ENCODE measurements at places on chromosomes 4 and X.

DNA sequence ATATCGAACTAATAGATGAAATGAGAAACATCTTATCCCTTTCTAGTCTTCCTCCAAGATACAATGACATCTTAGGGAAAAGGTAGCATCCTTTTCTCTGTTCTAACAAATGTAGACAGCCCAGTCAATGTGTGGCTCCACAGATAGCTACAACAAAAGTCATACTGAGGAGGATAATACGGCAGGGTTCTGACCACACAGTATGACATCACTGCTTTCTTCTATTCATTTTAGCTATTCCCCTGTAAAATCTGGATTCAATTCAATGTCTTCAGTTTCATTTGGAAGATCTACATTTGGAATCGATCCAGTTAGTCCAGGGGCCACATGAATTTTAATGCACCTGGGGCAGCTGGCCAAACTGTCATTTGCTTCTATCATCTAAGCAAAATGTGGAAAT, 51.4 kb downstream of the ENOX2 start:
- no peak for DNase-seq

- DNase-seq: peak; percentile 35
Measured at GRCh38 chrX:150569155-150569477, 695 bp downstream of the MTM1 start.

DNA sequence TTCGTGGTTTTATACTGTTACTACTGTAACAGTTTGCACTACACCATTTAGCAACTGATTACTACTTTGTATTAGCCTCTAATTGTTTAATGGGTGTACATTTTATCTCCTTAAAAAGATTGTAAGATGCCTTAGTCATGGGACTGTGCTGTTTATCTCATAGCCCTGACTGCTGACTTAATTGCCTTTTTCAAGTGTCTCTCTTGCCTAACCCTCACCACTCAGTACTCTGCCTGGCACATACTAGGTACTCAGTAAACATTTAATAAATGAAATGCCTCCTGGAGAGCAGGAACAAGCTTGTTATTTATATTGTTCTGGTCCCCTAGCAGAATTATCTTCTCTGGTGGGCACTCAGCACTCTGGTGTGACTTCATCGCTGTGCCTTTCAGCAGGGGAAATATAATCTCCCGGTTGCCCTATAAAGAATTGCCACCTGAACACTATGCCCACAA, 1.7 kb upstream of the STIM2 start:
- DNase-seq: no peak

DNA sequence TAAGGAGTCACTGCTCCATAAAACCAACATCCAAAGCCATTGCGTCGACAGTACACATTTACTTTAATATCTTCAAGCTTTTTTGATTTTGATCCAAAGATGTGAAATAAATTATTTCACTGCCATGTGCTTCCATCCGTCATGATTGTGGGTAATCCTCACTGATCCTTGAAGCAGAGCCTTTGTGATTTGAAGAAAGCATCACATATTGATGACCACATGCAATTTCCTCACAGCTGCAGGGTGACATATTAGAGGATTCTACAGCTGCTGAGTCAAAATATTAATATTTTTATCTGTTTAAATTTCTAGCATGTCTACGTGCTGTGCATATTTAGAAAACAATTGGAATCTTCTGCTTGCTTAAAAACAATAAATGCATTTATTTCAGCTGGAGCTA, 196.8 kb upstream of the ANXA3 start:
- DNase-seq: no peak

- no peak for DNase-seq
Measured at GRCh38 chrX:18702362-18703195, 4.9 kb upstream of the PPEF1 start.

DNA sequence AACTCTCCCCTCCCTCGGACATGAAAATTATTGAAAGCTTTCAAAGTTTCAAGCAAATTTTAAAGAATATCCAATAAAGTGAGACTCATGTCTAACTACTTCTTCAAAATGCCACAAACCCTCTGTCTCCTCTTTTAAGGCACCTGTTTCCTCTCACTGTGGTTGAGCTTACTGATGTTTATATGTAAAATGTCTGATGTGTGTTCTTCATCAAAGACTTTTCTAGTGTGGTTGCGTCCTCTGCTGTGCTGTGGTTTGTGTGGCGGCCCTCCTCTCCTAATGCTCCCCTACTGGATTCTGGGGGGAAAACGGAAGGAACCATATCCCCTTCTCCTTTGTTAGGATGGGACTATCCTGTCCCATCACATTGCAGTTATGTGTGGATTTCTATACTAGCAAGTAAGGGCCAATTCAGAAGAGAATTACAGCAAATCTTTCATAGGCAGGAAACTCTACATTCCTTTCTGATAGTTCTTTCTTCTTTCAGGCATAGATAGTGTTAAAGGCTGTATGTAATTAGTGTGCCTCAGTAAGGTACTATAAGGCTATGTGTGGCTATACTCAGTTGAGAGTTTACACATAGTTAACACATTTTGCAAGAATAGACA, 221.0 kb upstream of the GPRIN3 start:
- DNase-seq: no peak

DNA sequence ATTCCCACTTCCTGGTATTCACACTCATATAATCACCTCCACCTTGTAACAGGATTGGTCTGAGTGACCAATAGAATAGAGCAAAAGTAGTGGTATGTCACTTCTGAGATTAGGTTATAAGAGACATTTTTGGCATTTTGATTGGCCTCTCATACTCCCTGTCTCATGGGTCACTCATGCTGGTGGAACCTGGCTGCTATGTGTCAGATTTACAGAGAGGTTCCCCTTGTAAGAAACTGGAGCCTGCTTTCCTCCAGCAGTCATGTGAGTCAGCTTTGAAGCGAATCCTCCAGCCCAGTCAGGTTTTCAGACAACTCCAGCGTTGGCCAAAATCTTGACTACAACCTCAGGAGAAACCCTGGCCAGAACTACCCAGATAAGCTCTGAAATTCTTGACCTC, 2.6 kb upstream of the OTUD4 start:
- DNase-seq: no peak

- DNase-seq: no peak
Measured at GRCh38 chr4:101349801-101350064, 2.4 kb upstream of the PPP3CA start.

GRCh38 chr4:139934708-139935195, 219.2 kb downstream of the MAML3 start:
- no peak for DNase-seq

- no peak for DNase-seq
Measured at GRCh38 chr4:85094735-85095134, 128.2 kb upstream of the WDFY3 start.

GRCh38 chr4:74559853-74560252, 114.9 kb downstream of the AREG start:
- no peak for DNase-seq

DNA sequence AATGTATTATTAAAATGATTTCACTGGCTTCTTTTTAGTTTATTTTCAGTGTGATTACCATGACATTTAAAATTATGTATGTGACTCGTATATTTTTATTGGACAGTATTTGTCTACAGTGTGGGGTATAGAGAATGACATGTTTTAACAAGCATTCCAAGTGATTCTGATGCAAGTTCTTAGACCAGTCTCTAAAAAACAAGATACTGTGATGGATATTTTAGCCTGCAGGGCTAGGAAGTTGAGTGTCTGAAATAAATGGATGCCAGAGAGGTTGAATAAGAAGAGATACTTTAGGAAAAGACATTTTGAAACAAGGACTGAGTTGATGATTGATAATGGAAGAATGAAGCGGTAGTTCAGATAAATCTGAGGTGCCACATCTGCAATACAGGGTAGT, 3.5 kb upstream of the MAD2L1 start:
- DNase-seq: peak; percentile 42

DNA sequence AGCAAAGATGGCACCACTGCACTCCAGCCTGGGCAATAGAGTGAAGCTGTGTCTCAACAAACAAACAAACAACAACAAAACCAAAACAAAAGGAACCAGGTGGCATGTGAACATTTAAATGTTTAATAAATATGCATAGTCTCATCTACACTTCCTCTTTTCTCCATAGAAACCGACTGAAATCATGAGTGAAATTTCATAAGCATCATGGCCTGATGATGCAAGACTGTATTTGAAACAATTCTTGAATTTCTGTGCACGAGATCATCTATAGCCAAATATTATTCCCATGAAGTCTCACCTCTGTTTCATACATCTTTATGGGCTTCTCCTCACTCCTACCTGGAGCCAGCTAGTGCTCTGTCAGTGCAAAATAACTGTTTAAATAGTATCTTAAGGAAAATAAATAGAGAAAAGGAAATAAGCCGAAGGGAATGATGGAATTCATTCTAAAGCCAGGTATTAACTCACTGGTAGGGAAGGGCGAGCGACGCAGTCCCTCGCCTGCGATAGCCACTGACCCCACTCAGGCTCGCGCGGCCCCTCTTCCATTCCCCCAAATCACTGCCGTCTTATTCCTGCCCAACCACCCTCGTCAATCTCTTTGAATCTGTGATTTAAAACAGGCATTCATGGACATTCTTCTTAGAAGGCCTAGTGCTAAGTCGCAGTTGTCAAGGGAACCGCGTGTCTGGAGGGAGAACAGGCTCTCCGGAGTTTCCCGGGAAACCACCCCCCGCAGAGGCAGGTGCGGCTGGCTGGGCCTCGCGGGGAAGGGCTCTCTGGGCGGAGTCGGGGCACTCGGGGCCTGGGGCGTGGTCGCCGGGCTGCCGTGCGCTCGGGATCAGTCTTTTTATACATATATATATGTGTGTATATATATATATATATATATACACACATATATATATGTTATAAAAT, 52.4 kb upstream of the TRIM2 start:
- DNase-seq: peak; percentile 43

DNA sequence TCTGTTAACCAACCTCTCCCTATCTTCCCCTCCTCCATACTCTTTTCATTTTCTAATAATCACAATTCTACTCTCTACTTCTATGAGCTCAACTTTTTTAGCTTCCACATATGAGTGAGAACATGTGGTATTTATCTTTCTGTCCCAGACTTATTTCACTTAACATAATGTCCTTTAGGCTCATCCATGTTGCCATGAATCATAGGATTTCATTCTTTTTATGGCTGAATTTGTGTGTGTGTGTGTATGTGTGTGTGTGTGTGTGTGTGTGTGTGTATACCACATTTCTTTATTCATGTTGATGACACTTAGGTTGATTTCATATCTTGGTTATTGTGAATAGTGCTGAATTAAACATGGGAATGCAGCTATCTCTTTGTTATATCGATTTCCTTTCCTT, 37.4 kb downstream of the RUFY3 start:
- no peak for DNase-seq

GRCh38 chr4:15938182-15938581, 358 bp downstream of the FGFBP1 start:
- DNase-seq: no peak

GRCh38 chr4:87003266-87003665, 68.5 kb downstream of the AFF1 start:
- DNase-seq: no peak

DNA sequence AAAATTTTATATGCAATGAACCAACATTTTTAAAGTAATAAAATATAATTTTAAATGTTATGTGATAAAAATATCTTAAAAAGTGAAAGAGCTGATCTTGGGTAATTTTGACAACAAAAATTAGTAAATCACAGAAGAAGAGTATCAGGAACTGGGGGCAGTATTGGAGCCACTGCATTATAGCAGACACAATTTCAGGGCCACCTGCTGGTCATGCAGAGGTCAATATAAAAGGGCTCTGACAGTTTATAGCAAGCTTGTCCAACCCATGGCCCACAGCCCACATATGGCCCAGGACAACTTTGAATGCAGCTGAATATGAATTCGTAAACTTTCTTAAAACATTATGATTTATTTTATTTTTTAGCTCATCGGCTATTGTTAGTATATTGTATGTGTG, 13.0 kb upstream of the LEF1 start:
- no peak for DNase-seq

GRCh38 chr4:10100734-10101216, 15.8 kb downstream of the WDR1 start:
- DNase-seq: no peak

DNA sequence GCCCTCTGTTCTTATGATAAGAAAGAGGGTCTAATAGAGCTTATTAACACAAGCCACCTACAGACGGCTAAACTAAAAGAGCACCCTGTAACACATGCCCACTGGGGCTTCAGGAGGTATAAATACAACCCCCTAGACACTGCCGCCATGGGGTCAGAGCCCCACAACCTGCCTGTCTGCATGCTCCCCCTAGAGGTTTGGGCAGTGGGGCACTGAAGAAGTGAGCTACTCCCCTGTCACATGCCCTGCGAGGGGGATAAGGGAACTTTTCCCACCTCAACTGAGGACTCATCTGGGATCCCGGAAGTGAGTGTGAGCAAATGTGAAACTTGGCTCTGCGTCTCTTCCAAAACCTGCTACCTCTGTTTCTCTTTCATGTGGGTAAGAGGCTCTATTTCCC, 334.5 kb downstream of the ADAM29 start:
- no peak for DNase-seq

GRCh38 chr4:15004739-15005301, 2.5 kb downstream of the CPEB2 start:
- peak; percentile 60 for DNase-seq

DNA sequence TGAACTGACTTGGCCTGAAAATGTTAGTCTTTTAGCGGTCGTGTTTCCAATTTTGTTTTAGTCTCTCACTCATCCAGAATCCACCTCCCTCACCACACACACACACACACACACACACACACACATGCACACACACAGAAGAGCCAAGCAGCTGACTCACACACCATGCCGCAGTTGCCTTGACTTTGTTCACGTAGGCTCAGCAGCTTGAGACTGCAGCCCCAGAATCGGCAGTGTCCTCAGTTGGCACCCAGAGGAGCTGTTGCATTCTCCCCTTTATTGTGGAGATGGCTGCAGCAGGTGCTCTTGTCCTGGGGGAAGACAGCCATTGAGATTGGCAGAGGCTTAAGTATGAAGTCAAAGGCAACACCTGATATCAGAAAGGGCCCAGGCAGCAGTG, 20.9 kb upstream of the XPNPEP2 start:
- peak; percentile 86 for DNase-seq

GRCh38 chr4:34158878-34159277, 2085.4 kb downstream of the ARAP2 start:
- no peak for DNase-seq

DNA sequence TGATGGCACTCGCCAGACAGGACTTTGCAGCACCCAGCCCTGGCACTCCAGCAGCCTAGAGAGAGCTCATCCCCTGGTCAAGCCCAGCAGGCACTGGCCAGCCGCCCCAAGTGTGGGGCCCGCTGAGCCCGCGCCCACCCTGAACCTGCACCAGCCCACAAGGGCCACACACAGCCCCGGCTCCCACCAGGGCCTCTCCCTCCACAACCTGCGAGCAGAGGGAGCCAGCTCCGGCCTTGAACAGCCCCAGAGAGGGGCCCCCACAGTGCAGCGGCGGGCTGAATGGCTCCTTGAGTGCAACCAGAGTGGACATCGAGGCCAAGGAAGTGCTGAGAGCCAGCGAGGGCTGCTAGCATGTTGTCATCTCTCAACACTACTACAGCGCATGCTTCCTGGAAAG, 34.4 kb upstream of the DEFB131A start:
- DNase-seq: no peak

Data from AG10803 (cell line).